ENCODE measurements at places on chromosomes 12 and 14.
A peak's percentile ranks its signal among the peaks of the same experiment; 100 is the strongest.

- no peak for DNase-seq
These were observed 172.1 kb downstream of the ETNK1 start for GRCh38 chr12:22796941-22797630.

- DNase-seq, result no peak
These were observed 55.5 kb upstream of the TTC7B start for GRCh38 chr14:90871605-90872233.

- DNase-seq, result no peak
These were observed 765.1 kb upstream of the FBXO33 start for GRCh38 chr14:40197344-40197743.

DNA sequence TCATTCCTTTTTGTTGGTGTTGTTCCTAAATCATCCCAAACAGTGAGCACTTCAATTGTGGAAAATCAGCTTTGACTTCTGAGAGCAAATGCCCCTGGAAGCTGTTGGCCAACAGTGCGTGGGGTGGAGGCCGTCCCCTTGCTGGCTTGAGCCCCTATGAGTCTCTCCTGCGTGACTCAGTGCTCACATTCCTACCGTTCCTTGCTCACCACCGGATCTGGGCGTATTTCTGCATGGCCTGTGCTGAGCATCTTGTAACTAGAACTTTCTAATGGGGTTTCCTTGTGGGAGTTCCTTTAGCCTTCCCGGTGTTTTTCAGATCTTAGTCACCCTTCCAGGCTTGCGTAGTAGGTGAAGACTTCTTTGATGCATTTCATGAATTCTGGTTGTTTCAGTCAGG lies 14.7 kb downstream of the SERPINA1 start:
- DNase-seq, result no peak

DNA sequence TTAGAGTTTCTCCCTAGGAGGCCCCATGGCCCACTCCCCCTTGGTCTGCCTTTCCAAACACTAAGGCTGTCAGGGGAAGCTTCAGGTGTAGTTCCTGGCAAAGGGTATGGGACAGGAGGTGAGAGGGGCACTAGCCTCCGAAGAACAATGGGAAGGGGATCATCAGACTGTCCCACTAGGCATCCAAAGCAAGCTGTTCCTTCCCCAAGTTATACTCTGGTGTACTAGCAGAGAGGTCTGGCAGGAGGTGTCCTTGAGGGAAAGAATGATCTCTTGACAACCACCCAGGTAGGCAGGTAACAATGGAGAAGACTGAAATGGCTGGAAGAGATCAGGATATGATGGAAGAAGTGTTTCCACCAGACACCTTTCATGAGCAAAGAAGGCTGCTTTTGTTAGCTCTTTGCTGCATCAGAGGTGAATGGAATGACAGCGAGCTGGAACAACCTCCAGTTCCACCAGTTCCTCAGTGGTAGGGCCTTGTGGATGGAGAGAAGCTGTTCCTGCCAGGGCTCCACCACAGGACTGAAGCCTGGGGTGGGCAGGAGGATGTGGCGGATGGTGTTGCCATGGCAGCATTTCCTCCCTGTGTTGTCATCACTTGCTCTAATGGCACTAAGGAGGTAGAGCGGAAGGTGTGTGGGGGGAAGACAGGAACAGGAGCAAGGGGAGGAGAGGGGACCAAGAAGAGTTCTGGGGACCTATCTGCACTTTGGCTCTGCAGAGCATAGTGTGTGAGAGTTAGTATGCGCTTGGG lies 2.3 kb upstream of the AGAP2 start:
- peak; percentile 53 for DNase-seq

DNA sequence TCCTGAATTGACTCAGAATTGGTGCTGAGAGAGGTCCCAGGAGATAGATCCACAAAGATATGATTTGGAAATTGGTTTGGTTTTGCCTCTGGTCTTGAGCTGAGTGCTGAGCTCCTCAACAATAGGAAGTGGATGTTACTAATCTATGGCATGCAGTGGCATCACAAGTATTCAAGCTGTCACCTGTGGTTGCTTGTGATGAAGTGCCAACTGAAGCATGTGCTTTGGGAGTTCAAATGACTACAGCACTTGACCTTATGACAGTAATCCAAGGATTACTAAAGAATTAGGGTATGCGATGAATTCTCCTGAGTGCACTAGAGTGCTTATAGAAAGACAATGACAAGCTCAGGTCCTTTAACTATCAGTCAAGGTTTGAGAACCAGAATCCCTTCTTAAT lies 406.2 kb downstream of the NOVA1 start:
- DNase-seq, result no peak

GRCh38 chr14:104341532-104342434 lies 203.4 kb downstream of the KIF26A start:
- DNase-seq, result no peak

- DNase-seq, result no peak
These were observed 694 bp upstream of the PTGES3 start for GRCh38 chr12:56688846-56689109.

GRCh38 chr12:76035045-76035444 lies 3.5 kb upstream of the PHLDA1 start:
- no peak for DNase-seq

DNA sequence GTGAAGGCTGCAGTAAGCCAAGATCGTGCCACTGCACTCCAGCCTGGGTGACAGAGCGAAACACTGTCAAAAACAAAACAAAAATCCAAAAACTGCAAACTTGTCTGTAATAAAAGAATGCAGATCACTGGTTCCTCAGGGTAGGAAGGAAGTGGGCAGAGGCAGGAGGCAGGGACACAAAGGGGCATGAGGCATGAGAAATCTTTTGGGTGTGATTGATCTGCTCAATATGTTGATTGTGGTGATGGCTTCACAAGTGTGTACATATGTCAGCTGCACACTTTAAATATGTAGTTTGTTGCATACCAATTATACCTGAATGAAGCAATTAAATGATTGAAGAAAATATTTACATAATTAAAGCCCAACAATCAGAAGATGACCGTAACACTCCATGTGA lies 117.6 kb downstream of the CMAS start:
- no peak for DNase-seq

DNA sequence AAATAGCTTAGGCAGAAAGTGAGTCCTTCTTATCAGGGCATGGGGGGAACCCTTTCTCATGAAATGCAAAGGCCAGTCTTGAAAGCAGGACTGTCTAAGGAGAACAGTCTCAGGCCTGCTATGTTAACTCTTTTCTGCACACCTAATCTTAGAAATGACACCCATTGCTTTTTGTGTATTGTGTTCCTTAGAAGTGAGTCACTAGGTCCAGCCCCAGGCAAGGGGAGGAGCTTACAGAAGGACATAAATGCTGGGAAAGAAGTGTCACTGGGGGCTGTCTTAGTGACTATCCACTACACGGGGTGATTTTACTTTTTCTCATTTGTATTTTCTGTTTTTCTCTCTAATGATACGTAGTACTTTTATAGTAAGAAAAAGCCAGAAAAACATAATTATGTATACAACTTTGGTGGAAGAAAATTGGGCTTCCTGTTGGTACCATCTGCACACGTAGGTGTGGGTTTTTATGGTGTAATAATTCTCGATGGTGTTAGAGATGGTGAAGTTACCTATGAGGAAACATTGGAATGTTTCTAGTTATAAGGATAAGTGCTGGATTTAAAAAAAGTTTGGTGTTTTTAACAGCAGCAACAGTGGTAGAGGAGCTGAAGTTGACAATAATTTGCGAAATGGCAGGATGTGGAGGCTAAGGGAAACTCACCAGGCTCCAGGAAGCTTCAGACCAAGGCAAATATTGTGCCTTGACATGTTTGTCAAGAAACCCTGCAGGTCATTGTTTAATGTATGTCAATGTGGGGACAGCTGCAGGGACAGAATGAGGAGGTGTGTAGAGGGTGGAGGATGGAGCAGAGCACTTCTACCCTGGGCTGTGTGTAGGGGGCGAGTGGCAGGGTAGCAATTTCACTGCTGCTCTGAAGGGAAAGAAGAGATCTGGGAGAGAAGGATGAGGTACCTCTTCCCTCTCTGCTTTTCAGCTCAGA lies 214.9 kb downstream of the KTN1 start:
- no peak for DNase-seq

- no peak for DNase-seq
These were observed 57.5 kb downstream of the CALM1 start for GRCh38 chr14:90454041-90455000.

GRCh38 chr12:32868885-32869284 lies 27.7 kb downstream of the PKP2 start:
- no peak for DNase-seq

GRCh38 chr14:35385042-35385839 lies 19.3 kb downstream of the NFKBIA start:
- DNase-seq, result no peak

DNA sequence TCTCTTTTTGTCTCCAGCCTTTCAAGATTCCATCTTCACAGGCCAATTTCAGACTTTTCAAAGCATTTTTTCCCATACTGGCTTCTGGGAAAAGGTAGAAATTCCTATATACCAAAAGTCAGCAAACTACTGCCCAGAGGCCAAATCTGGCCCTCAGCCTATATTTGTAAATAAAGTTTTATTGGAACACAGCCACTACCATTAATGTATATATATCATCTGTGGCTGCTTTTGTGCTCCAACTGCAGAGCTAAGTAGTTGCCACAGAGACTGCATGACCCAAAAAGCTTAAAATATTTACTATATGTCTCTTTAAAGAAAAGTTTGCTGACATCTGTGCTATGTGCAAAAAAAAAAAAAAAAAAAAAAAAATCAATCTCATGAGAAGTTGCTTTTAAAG lies 76.3 kb downstream of the KSR2 start:
- no peak for DNase-seq

GRCh38 chr12:67348683-67349082 lies 79.5 kb downstream of the CAND1 start:
- no peak for DNase-seq

- no peak for DNase-seq
These were observed 7.3 kb downstream of the CIPC start for GRCh38 chr14:77105145-77105939.

- DNase-seq, result no peak
These were observed 32.0 kb downstream of the ARF6 start for GRCh38 chr14:49924852-49925251.

GRCh38 chr12:62862259-62862881 lies 72.6 kb downstream of the PPM1H start:
- no peak for DNase-seq

DNA sequence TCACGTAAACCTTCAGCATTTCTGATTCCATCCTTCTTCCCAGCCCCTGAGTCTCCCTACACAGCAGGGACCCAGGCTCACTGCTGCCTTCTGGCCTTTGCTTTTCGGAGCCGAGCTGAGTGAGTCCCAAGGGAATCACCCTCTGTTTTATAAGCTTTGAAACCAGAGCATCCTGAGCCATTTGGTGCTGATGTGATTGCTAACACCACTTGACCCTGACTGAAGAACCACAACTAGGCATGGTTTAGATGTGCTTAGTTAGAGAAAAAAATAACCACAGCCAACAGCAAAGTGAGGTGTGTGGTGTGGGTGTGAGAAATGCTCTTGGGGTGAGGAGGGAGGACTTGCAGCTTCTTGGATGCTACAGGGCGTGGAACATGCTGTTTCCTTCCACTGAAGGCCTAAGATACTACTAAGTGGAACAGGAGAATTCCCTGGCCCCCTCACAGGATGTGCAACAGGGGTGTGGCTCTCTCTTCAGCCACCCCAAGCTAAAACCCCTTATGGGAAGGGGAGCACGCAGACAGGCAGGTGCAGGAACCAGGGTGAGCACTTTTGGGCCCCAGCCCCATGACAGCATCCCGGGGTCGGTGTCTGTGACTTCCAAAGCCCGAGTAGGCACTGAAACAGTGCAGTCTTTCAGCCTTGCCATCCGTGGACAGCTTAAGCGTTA lies at the start of gene TC2N:
Gene TC2N, minus strand, starts transcription at position 221 of the 673 bp plus-strand sequence. CDS start 53,767 bp downstream, outside the sequence.
- no peak for DNase-seq

- no peak for DNase-seq
These were observed 196.0 kb downstream of the PIK3C2G start for GRCh38 chr12:18457362-18457761.

GRCh38 chr12:111035578-111036301 lies 115.4 kb upstream of the MYL2 start:
- no peak for DNase-seq

GRCh38 chr12:43289426-43289801 lies 262.6 kb downstream of the ADAMTS20 start:
- no peak for DNase-seq

DNA sequence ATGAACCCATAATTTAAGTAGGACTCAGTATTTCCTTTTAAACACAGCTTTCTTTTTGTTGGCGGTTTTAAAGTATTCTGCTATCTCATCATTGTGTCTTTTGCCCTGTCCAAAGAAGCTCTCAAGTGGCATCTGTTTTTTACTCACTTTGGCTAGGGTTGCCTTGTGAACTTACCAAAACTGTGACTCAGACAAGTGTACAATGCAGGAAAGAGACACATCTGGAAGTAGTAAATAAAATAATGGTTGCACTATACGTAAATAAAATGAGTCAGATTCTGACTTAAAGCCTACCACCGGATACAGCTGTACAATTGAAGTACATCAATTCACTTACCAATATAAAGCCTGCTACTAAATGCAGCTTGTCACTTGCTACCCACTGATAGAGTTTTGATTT lies 619.2 kb upstream of the LRFN5 start:
- DNase-seq, result no peak

- no peak for DNase-seq
These were observed 43.3 kb downstream of the BEST3 start for GRCh38 chr12:69655616-69656340.

DNA sequence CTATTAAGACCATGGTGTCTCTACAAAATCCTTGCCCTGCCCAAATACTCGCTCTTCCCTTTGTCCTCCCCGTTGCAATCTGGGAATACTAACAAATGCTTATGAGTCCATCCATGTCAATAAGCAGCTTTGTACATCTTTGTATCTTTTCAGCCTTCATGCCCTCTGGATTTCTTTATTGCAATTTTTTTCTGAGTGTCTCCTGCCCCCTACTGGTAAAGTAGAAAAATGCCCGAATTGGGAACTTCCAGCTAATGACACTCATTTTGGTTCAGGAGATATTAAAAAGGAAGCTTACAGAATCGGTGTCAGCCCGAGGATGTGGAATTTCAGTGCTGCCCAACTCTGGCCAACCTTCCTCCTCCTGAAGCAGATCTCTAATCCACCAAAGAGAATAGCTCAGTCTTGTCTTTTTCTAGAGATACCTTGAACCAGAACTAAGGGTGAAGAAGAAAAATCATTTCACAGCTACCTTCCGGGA lies 46.0 kb downstream of the SH2B3 start:
- no peak for DNase-seq

DNA sequence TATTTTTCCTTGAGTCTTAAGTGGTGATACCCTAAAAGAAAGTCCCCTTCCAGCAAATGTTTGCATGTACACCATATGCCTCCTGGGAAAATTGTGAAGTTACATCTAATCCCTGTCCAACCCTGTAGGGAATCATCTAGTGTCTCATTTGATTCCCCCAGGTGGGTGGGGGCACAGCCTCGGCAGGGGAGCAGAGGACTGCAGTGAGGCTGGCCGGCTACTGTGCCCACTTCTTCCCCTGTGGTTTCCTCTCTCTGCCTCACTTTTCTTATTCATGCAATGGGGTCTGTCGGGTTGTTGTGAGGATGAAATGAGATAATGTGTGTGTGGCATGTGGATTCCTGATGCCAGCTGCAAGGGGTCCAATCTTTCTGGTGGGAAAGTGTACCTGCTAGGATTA lies 6.0 kb downstream of the PAPLN start:
- DNase-seq, result no peak

DNA sequence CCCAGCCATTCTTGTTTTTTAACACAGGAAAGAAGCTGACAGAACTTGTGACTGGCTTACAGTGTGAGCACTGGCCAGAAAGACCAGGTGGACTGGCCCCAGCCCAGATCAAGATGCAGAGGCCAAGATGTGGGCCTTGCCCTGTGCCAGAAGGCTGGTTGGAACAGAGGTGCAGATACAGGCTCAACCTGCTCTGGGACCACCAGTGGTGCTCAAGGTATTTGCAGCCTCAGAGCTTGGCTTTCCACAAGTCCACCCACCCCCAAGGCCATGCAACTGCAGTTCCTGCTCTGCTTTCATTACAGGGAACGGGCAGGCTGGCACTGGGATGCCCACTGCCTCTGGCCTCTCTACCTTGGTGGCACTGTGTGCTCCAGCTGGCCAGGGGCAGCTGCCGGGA lies 23.3 kb downstream of the ZFC3H1 start:
- no peak for DNase-seq

Data from naive thymus-derived CD8-positive, alpha-beta T cell (primary cell).